NCI-H2081 (cell line): ENCODE measurements at places on chromosomes 16 and 17.

GRCh38 chr17:80750263-80750662, 205.6 kb downstream of the RPTOR start:
- DNase-seq, result no peak

GRCh38 chr16:12375046-12375740, 398.7 kb downstream of the SNX29 start:
- no peak for DNase-seq

GRCh38 chr16:49778202-49778930, 77.5 kb downstream of the ZNF423 start:
- no peak for DNase-seq

DNA sequence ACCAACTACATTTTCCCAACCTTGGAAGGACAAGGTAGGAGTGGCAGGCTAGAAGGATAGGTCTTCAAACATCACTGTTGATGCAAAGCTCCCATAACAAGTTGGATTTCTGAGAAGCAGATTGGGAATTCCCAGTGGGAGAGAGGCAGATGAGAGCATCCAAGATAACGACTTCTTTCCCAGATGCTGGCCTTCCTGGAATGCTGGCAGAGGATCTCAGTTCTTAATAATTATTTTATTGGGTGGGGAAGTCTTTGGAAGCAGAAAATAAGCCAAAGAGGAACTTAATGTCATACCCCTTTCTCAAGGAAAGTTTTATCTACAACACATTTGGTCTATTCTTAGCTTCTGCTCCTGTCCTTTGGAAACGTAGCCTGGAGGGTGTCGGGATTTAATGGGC, 64.5 kb downstream of the MPRIP start:
- no peak for DNase-seq

DNA sequence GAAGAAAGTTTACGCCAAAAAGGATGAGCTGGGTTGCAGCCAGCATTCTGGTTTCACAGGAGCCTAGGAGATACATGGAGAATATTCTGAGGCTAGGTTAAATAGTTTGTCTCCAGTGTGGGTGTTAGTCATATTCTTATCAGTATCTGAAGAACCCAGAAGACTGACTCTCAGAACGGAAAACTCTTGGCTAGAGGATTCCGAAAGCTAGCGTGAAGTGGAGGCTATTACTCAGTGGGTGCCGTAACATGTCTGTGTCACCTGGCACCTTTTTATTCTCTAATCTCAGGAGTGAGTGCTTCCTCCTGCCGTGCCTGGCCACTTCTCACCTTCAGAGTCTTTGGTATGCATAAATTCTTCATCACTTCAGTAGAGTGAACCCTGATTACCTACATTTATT, 199.5 kb downstream of the WWOX start:
- DNase-seq, result no peak

- DNase-seq, result no peak
These were observed 9.4 kb downstream of the RPL19 start for GRCh38 chr17:39209317-39210092.

GRCh38 chr17:80817861-80818260, 173.8 kb upstream of the CHMP6 start:
- DNase-seq, result no peak

GRCh38 chr17:8320990-8321389, 10.9 kb downstream of the ARHGEF15 start:
- no peak for DNase-seq

DNA sequence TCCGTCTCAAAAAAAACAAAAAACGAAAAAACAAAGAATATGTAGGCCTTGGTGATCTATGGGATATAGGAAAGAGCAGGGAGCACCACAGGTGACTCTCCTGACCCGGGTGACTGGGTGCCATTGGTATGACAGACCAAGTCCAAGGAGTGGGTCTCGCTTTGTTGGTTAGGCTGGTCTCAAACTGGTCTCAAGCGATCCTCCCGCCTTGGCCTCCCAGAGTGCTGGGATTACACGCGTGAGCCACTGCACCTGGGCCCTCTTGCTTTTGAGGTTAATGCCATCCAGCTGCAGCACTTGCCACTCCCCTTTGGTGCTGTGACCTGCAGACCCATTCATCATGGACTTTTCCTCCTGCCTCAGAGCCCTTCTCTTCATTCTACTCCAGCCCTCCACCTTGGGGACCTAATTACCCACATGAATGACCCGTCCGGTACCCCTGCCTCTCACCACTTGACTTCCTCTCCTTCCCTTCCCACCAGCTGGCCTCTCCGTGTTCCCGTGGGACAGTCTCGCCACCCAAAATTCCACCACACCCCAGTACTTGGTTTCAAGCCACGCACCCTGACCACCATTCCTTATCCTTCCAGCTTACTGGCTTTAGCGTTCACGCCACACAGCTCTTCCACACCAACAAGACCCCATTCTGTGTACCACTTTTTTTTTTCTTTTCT, 3.2 kb upstream of the UBE2G1 start:
- DNase-seq, result no peak

- DNase-seq, result no peak
These were observed 75.3 kb downstream of the MRC2 start for GRCh38 chr17:62702746-62703260.

DNA sequence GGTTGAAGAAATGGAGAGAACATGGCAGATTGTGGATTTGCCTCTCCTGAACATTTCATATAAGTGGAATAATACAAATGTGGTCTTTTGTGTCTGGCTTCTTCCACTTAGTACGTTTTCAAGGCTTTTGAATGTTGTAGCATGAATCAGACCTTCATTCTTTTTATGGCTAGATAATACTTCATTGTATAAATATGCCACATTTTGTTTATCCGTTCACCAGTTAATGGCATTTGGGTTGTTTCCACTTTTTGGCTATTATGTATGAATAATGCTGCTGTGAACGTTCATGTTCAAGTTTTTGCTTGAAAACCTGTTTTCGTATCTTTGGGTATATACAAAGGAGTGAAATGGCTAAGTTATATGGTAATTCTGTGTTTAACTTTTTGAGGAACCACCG, 130.4 kb downstream of the TANC2 start:
- no peak for DNase-seq

DNA sequence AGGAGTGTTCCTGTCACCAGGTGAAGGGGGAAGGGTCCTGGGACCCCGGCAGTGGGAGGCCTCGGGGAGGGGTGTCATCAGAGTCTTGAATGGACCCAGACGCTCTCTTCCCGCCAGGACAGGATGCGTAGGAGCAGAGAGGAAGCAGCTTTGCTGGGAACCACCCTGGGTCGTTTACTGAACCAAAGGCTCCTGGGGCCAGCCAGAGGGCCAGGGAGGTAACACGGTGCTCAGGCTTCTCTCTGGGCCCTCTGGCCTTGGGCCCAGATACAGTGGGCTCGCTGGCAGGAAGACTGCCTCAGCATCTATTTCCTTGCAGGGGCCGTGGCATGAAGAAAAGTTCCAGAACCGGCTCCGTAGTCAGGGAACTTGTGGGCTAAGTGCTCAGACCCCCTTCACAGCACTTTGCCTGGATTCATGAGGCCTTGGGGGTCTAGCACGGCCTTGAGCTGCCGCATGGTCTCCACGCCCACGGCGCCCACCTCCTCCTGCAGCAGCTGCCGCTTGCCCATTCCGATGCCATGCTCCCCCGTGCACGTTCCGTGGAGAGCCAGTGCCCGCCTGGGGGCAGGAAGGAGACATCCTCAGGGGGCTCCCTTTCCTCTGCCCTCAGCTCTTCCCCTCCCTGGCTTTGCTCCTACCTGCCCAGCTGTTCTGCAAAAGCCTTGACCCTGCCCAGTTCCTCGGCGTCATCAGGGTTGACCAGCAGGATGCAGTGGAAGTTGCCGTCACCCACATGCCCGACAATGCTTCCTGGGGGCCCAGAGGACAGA, 4.4 kb downstream of the LDHD start:
- no peak for DNase-seq

- DNase-seq, result no peak
These were observed 364.7 kb upstream of the DYNLRB2 start for GRCh38 chr16:80176114-80176513.

- no peak for DNase-seq
These were observed 220.1 kb downstream of the CCDC182 start for GRCh38 chr17:57524839-57525568.

- no peak for DNase-seq
These were observed 15.8 kb upstream of the IGFALS start for GRCh38 chr16:1809281-1809801.

GRCh38 chr17:65197201-65197600, 60.0 kb downstream of the RGS9 start:
- no peak for DNase-seq

DNA sequence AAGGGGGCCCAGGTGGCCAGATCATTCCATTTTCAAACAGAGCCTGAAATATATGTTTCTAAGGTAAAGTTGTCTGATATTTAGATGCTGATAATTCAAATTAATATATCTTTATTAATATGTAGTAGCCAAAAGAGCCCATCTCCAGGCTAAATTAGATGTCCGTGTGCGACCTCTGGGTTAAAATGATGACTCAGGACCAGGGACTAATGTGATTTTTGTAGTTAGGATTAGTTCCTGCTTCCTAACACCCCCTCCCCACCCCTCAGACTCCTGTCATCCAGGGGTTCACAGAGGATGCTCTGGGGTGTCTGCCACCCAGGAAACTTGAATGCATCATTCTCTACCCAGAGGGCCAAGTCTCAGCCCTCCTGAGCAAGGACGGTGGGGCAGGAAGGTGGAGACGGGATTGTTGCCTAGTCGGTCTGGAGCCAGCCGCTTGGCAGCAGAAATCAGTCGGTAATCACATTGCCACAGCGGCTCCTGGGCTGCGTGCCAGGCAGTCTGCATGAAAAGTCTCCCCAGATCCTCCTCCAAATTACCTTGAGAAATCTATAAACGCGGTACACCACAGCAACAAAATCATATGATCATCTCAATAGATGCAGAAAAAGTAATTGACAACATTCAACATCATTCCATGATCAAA, 29.8 kb downstream of the CNGB1 start:
- peak; percentile 64 for DNase-seq

DNA sequence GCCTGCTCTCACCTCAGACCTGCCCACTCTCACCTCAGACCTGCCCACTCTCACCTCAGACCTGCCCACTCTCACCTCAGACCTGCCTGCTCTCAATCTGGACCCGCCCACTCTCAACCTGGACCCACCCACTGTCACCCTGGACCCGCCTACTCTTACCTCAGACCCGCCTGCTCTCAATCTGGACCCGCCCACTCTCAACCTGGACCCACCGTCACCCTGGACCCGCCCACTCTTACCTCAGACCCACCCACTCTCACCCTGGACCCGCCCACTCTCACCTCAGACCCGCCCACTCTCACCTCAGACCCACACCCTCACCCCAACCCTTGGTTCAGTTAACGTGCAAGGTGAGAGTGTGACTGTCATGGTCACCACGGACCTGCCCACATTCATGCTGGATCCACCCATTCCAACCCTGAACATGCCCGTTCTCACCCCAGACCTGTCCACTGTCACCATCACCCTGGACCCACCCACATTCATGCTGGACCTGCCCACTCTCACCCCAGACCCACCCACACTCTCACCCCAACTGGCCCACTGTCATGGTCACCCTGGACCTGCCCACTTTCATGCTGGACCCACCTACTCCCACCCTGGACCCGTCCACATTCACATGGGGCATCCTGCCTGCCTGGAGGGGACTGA, 31.2 kb upstream of the ENPP7 start:
- no peak for DNase-seq

- DNase-seq, result peak; percentile 91
These were observed 47.0 kb upstream of the AMZ2 start for GRCh38 chr17:68200689-68201417.

DNA sequence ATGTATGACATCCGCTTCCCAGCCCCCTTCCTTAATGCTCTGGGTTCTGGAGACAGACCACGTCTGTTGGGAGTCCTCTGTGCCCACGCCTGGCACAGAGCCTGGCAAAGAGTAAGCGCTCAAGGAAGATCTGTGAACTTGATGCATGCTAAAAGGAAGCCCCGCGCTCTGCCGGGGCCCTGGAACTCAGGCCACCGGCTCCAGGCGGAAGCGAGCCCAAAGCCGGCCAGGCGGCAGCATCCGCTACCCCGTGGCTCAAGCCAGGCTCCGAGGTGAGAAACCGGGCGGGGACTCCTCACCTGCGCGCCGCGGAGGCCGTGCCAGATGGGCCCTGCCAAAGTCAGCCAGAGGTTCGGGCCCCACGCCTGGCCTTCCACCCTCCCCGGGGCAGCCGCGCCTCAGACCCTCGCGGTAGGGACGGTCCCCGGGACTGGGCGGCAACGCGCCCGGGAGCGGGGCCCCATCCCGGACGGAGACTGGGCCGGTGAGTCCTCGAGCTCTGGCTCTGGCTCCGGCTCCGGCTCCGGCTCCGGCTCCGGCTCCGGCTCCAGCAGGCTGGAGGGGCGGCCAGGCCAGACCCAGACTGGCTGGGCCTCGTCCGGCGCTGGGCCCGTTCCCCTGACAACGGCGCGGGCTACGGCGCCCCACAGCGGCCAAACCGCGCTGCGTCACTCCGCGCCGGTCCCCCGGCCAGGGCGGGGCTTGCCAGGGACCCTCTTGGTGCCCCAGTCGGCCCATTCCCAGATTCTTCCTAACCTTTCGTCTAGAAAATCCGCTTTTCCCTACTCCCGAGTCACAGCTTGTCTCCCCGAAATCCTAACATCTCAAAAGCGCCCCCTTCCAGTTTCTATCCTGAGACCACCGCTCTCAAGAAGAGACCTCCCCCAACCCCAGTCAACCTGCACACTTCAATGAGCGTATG, at the start of gene ZDHHC1:
Gene ZDHHC1, minus strand, starts transcription at position 606 of the 922 bp plus-strand sequence. CDS start 8,702 bp downstream, outside the sequence.
- peak; percentile 13 for DNase-seq

DNA sequence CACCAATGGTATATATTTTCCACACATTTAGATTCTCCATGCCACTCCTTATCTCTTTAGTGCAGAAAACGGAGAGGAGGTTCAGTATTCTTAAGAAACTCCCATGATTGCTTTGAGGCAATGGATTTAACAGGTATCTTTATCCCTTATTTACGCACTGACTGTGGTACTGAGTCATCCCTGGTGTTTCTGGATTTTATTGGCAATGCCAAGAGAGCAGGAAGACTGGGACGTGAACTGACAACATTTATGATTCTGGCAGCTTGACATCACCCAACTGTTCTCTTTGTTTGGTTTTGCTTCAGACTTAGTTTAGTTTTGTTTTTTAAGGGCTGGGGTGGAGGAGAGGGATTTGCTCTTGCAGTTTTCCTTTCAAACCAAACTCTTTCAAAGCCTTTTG, 131.4 kb downstream of the WWOX start:
- no peak for DNase-seq

- DNase-seq, result no peak
These were observed 1.2 kb downstream of the AOC2 start for GRCh38 chr17:42845556-42845917.

DNA sequence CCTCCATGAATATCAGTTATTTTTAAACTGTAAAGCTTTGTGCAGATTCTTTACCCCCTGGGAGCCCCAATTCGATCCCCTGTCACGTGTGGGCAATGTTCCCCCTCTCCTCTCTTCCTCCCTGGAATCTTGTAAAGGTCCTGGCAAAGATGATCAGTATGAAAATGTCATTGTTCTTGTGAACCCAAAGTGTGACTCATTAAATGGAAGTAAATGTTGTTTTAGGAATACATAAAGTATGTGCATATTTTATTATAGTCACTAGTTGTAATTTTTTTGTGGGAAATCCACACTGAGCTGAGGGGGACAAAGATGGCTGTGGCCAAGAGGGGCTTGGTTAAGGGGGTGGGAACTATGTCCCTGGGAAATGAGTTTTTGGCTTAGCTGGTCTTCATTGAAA, 2.3 kb downstream of the CCL11 start:
- no peak for DNase-seq
